COLO829 (cell line): ENCODE measurements at places on chromosomes 7 and 10.

DNA sequence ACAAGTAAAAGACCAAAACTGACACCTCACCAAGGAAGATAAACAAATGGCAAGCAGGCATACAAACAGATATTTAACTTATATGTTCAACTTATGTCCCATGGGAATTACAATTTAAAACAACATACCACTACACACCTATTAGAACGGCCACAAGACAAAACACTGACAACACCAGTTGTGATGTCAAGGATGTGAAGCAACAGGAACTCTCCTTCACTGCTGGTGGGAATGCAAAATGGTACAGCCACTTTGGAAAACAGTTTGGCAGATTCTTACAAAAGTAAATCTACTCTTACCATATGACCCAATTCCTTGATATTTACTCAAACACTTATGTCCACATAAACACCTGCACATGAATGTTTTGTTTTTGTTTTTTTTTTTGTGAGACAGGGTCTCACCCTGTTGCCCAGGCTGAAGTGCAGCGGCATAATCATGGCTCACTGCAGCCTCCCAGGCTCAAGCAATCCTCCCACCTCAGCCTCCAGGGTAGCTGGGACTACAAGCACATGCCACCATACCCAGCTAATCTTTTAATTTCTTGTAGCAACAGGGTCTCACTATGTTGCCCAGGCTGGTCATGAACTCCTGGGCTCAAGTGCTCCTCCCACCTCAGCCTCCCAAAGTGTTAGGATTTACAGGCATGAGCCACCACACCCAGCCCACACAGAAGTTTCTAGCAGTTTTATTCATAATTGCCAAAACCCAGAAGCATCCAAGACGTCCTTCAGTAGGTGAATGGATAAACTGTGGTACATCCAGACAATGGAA is 27.3 kb downstream of the HERC4 start:
- no peak for DNase-seq

DNA sequence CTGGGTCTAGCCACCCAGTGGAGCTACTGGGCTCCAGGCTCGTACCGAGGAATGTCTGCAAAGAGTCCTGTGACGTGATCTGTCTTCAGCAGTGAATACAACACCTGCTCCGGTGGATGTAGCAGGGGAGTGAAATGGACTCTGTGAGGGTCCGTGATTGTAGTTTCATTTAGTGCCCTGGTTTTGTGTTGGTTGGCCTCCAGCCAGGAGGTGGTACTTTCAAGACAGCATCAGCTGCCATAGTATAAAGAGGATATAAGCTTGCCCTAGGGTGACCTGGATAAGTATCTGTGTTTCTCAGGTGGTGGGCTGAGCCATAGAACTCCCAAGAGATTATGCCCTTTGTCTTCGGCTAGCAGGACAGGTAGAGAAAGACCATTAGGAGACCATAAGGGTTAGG is 24.6 kb upstream of the WNT2 start:
- no peak for DNase-seq

DNA sequence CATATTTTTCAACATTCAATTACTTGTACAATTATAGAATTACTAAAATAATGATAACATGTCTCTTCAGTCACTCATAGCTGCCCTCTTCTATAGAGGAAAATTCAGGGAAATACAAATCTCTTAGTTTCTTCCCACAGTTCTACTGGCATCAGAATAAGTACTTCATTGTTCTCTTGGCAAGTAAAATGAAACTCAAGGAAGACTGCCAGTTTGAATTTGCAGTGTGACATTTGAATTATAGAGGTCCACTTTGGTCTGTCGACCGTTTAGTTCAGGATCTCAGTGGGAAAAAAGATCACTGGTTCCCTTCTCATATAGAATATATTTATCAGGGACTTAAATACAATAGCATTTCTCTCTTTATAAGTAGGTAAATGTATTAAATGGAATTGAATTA is 114.5 kb downstream of the PON1 start:
- peak; percentile 69 for DNase-seq

- peak; percentile 60 for DNase-seq
These were observed 453.1 kb downstream of the SORCS1 start for GRCh38 chr10:106711313-106711906.

DNA sequence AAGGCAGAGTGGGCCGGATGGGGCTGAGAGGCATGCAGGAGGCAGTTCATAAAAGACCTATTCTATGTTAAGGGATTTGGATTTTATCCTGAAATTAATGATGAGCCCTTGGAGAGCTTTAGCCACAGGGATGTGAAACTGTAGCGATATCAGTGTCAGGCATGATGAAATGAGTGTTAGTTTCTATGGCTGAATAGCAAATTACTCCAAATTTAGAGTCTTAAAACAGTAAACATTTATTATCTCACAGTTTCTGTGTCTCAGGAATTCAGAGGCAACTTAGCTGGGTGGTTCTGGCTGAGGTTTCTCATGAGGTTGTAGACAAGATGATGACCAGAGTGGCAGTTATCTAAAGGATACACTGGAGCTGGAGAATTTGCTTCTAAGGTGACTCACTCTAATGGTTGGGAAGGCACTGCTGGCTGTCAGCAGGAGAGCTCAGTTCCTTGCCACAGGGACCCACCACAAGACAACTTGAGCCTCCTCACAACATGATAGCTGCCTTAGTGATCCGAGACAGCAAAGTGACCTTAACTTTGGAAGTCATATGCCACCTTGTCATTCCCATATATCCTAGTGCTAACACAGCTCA is 36.7 kb upstream of the SFTPD start:
- DNase-seq: no peak

GRCh38 chr7:30301751-30302150 is 17.4 kb downstream of the ZNRF2 start:
- no peak for DNase-seq

DNA sequence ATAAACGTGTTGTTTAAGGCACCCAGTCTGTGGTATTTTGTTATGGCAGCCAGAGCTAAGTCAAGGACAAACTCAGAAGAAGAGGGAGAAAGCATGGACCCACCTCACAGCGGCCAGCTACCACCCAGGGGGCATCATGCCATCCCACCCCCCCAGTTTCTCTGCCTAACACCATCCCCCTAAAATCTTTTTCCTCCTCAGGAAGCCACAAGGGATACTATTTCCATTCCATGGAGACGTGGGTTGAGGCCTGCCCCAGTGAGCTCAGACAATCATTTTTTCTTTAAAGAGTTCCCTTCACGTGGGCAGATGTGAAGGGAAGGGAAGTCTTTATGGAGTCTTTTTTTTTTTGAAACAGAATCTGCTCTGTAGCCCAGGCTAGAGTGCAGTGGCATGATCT is 131.8 kb downstream of the FGFR2 start:
- no peak for DNase-seq

DNA sequence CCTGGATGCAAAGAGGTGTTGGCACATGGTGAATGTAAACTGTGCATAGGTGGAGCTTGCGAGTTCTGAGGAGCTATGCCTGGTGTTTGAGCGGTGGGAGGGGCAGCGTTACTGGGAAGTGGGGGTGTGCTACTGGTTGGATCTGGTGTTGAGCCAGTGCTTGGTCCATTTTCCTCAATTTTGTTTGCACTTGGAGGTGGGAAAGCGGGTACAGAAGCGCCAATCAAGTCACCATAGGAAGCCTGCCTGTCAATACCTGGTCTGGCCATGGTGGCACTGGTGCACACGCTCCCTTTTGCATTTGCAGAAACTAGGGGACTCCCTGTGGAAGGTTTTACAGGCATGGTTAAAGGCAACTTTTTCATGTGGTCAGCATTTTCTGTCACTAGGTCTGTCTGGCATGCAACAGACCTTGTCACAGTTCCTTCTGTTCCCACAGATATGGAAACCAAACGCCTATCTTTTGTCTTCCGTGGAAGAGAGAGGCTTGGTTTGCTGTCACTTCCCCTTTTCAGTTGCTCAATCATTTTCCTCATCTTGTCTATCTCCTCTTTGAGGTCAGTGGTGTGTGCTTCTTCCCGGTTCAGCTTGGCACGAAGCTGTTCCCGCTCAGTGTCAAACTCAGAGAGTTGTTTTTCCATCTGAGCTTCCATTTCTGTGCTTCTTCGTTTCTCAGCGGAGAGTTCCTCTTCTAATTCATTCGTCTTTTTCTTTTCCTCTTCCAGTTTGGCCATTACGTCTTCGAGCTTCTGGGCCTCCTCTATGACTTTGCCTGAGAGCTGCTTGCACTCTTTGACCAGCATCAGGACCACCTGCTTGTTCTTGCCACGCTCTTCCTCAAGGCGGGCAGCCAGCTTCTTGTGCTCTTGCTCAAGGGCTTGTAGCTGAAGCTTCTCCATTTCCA is 81.1 kb downstream of the CTTNBP2 start:
- DNase-seq: no peak

DNA sequence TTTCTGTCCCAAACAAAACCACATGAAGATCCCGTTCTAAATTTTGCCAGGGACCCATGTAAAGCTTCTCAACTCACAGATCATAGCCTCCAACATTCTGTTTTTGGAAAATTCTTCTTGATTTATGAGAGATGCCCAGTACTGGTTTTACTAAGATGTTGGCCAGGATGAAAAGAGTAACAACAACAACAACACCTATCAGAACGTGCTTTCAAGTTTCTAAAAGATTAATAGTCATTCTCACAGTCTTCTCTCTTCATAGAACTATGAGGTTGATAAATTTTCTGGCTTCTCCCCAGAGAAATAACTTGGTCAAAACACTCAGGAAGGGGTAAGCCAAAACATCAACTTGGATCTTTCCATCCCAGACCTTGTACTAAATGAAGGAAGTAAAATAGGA is 567.5 kb upstream of the IGFBP3 start:
- no peak for DNase-seq

GRCh38 chr7:13090959-13091358 is 403.5 kb downstream of the ARL4A start:
- DNase-seq: no peak

DNA sequence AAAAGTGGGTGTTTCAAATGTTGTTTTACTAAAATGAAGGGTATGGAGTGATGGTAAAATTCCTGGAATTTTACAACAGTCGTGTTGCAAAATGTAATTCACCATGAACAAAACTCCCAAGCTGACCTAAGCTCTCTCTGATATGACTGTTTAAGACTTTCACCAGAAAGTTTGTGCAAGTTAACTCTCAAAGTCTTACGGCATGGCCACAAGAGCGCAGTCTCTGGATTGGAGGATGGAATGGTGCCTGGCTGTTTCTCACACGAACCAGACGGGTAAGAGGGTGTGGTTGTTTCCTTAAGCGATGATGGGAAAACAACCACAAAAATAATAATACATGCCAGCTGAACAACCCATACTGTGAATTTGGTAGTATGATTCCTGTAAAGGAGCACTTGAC is 662.5 kb downstream of the KCNMA1 start:
- DNase-seq: no peak

DNA sequence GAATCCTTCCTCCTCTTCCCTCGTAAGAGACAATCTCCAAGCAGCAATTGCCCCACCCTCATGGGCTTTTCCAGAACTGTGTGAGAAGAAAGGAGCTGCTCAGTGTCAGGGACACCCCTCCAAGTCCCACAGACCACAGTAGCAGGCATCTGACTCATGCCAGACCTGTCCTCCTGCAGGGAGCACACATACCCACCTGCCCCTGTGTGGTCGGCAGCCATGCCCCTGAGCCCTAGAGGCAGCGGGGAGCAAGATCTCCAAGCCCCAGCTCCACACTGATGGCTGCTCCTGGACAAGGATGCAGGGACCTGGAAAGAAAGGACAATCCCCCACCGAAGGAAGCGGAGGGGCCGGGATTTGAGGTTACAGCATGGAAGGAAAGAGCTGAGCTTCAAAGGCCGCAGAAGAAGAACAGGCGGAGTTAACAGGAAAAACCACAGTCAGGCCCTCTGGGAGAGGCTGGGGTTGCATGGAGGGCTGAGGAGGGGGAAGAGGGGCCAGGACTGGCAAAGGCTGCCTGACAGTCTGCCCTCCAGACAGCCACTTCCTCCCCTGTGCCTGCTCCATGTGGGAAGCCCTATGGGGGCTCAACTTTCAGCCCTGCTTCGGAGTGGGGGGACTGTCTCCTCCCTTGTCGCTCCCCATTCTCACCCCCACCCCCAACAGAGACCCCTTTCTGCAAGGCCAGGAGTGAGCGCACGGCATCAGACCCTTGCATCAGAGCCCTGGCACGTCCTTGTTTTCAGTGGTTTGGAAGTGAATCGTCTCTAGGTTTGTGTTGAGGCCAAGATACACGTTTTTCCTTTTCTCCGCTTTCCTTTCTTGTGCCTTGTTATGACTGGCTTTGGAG is 46.8 kb downstream of the ASB13 start:
- no peak for DNase-seq

DNA sequence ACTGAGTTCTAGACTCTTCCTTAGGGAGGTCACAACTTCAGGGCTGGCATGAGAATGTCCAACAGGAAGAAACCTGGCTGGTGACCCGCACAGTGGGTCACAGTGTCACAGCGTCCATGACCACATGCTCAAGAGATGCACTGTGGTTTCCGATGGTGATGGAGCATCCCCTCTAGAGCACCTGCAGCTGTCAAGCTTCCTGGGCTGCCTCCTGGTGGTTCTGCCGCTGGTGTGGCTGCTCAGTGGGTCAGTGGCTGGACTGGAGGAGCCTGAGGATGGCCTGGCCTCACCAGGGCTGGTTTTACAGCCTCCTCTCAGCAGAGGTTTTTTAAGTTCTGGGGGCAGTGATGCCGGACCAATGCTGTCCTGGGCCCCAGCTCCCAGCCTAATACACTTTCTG is 149.3 kb downstream of the SH3PXD2A start:
- DNase-seq: no peak

DNA sequence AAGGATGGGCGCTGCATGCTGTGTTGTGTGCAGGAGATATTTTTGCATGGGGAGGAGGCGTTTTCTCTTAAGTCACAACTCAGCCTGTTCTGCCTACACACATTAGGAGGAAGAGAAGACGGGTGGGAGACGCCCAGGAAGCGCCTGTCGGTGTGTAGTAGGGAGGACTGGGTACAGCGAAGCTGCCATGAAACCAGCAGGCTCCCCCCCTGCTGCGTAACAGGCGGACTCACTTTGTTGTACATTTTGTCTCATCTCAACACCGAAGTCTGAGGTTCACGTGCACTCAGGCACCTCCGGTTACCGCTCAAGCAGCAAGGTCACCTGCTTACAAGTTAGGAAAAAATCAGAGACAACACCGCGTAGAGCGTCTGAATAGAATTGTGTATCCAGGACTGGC is 56.3 kb downstream of the CRTAC1 start:
- DNase-seq: no peak

DNA sequence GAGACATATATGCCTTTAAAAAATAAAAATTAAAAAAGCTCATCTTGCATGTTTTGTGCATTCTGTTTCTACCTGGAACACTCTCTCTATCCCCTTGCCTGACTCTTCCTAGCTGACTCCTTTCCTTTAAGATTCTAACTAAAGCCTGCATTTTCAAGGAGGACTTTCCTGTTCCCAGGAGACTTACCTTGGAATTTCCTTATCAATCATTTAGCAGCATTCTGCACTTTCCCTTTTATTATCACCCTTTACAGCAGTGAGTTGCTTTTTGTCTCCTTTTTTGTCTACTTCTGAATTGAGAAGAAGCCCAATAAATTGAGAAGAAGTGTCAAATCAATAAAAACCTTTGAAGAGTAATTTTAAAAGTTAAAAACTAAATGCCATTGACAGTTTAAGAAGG is 142.2 kb upstream of the TMEM196 start:
- DNase-seq: no peak

- DNase-seq: no peak
These were observed 130.0 kb downstream of the TES start for GRCh38 chr7:116340201-116340847.
